ENCODE measurements at places on chromosomes 4 and X. TPM values are rescaled to one million over a fixed set of nuclear protein-coding genes. Genes with fewer than 3 reads are reported as not detected.

YY2 gene
- total RNA-seq: 2.3 TPM

TRIM75 gene
- total RNA-seq: not detected

SLC10A7 gene
- total RNA-seq: 30.5 TPM

TMEM150C gene
- 3.1 TPM for total RNA-seq

STS gene
- total RNA-seq: 9.5 TPM

All from thoracic aorta endothelial cell (primary cell).